ENCODE measurements at places on chromosomes 2 and 18. TPM values are rescaled to one million over a fixed set of nuclear protein-coding genes. Genes with fewer than 3 reads are reported as not detected.

Gene RRM2
- 11.3 TPM for total RNA-seq

Gene EML6
- total RNA-seq = 23.8 TPM

Gene RNF144A
- 62.0 TPM for total RNA-seq

Gene KIAA2012
- 1.9 TPM for total RNA-seq

Gene RBMS1
- 13.8 TPM for total RNA-seq
